Muscle of arm (tissue), 14 donors: ENCODE measurements at places on chromosomes 6 and 20.

DNA sequence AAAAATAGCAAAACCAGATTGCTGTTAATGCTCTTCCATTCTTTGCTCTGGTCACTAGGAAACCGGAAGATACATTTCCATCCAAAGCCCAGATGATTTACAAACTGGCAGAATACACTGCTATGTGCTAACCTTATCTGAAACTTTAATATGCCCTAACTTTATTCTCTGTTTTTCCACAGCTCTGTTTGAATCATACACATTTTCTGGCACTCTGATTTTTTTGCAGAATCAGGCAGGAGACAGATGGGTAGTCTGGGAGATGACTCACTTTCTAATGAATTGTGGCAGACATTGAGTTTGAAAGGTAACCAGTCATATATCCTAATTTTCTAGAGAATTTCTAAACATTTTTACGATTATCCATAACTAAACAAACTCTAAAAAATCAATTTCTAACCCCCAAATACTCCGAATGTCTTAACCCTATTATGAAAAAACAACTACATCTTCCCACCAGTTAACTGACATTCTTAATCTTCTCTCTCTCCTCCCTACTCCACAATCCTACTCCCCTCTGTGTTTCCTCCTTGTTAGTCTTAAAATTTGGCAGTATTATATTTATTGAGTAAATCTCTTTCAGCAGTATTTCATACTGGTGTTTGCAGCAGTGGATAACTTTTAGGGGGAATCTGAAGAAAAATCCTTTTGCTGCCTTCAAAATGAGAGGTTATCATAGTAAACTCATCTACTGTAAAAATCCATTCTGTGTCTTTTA, 63.5 kb downstream of the MAN1A1 start:
- no peak for DNase-seq

GRCh38 chr6:170225852-170226417, 64.9 kb downstream of the DLL1 start:
- DNase-seq, result no peak

GRCh38 chr6:69918813-69919475, 52.6 kb downstream of the COL19A1 start:
- no peak for DNase-seq

- DNase-seq, result no peak
Observed at GRCh38 chr20:54688476-54688875, 213.1 kb downstream of the DOK5 start.

DNA sequence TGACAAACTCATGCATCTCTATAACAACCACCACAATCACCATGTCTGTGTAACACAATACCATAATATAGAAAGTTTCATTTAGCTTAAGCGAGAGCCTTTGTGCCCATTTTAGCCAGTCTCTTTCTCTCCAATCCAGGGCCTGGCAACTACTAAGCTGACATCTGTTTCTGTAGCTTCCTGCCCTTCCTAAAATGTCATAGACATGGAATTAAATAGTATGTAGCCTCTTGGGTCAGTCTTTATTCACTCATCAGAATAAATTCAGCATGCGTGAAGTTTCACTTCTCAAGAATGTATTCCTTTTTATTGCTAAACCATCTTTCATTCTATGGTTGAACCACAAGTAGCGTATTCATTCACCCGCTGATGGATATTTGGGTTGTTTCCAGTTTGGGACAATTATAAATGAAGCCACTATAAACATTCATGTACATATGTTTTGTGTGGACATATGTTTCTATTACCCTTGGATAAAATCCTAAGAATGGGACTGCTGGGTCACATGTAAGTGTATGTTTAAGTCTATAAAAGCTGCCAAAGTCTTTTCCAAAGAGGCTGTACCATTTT, 1.7 kb upstream of the TREM2 start:
- no peak for DNase-seq

- no peak for DNase-seq
Observed at GRCh38 chr6:168149015-168149414, 70.0 kb upstream of the FRMD1 start.

DNA sequence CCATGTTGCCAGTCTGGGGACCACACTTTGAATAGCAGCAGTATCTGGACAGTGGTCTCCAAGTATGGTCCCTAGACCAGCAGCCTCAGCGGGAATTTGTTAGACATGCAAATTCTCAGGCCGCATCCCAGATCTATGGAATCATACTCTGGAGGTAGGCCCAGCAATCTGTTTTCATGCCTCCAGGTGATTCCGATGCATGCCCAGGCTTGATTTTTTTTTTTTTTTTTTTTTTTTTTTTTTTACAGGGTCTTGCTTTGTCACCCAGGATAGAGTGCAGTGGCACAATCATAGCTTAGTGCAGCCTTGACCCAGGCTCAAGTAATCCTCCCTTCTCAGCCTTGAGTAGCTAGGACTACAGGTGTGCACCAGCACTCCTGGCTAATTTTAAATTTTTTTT, 682 bp upstream of the SLA2 start:
- DNase-seq, result no peak
